Pulmonary artery endothelial cell (primary cell): ENCODE measurements at places on chromosomes 16 and 17. TPM values are rescaled to one million over a fixed set of nuclear protein-coding genes. Genes with fewer than 3 reads are reported as not detected.

DNA sequence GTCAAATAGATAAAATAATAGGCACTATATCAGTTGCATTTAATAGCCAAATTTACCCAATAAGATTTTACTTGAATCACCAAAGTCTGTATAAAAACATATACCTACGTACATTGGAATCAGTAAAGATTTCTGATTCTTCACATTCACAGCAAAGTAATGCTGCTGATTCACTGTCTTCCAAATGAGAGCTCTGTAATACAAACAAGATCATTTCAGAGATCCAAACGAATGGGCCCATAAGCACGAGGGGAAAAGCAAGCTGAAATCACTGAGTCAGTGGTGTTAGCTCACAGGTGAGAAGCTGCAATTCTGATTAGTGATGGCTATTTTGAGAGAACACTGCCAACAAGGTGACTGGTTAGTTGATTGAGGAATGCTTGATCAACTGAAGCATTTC, 81.3 kb downstream of the SSH2 start:
- no peak for DNase-seq

GRCh38 chr16:54275956-54276355, 10.6 kb downstream of the IRX3 start:
- no peak for DNase-seq

HOXB5 gene
- total RNA-seq = 0.07 TPM in 1 of 2 replicates, not detected in the other

MT4 gene
- total RNA-seq = not detected in 2 replicates

ZNF624 gene
- total RNA-seq = 3.9 and 4.4 TPM in 2 replicates

NPIPB2 gene
- 0.40 and 1.8 TPM in 2 replicates for total RNA-seq

CBFA2T3 gene
- total RNA-seq = not detected in 2 replicates
